ENCODE measurements at places on chromosomes 16 and 17. TPM values are rescaled to one million over a fixed set of nuclear protein-coding genes. Genes with fewer than 3 reads are reported as not detected.
A peak's percentile ranks its signal among the peaks of the same experiment; 100 is the strongest.

DNA sequence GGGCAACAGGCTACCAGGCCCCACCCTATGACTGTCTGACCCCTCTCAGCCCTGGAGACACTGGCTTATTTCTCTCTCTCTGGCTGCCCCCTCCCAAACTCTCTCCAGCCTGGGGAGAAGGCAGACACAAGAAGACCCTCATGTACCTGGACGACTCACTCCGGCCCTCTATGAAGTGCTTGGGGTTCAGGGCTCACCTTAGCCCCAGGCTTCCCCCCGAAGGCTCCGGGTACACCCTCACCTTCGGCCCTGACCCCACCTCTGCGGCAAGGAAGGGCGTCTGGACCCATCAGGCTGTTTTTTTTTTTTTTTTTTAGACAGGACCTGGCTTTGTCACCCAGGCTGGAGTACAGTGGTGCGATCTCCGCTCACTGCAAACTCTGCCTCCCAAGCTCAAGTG lies 906 bp upstream of the CARMIL2 start:
- peaks cover 17% of the 10 kb centered on the region for H3K27me3 ChIP-seq
- DNase-seq = no peak
- no peak overlapping the region for H3K27ac ChIP-seq
- H3K4me3 ChIP-seq = no peak overlapping the region
- peaks cover 17% of the 10 kb centered on the region for H3K4me1 ChIP-seq

- no peaks in the 10 kb centered on the region for H3K27me3 ChIP-seq
- no peak overlapping the region for H3K27ac ChIP-seq
- H3K36me3 ChIP-seq = peaks cover 86% of the 10 kb centered on the region
- DNase-seq = no peak
- no peak overlapping the region for H3K4me3 ChIP-seq
Observed at GRCh38 chr16:30972872-30973271, 12.1 kb upstream of the HSD3B7 start.

GRCh38 chr17:37506678-37507077 lies 17.0 kb downstream of the DUSP14 start:
- no peak overlapping the region for H3K4me3 ChIP-seq
- peak; percentile 18 for DNase-seq
- no peak overlapping the region for H3K27ac ChIP-seq
- H3K4me1 ChIP-seq = peaks cover 13% of the 10 kb centered on the region

The PIRT gene
- not detected for total RNA-seq
